ENCODE measurements at places on chromosomes 7 and 10.

GRCh38 chr7:1234881-1235500 is 2.3 kb downstream of the UNCX start:
- DNase-seq = no peak

DNA sequence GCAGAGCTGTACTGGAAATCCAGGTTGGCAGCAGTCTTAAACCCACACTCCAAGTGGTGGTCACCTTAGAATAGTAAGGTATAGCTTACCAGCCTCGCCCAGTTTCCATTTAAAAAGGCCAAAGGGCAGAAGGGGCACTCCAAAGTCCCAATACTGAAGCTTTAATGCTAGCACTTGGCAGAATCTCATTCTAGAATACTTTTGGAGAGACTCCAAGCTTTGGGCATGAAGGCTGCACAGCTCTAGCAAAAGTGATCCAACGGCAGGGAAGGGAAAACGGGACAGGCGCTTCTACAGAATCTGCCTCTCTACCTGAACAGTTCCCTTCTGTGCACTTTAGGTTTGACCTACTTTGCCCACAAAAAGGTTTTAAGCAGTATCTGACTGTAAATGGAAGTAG is 19.7 kb downstream of the SMURF1 start:
- DNase-seq = no peak

DNA sequence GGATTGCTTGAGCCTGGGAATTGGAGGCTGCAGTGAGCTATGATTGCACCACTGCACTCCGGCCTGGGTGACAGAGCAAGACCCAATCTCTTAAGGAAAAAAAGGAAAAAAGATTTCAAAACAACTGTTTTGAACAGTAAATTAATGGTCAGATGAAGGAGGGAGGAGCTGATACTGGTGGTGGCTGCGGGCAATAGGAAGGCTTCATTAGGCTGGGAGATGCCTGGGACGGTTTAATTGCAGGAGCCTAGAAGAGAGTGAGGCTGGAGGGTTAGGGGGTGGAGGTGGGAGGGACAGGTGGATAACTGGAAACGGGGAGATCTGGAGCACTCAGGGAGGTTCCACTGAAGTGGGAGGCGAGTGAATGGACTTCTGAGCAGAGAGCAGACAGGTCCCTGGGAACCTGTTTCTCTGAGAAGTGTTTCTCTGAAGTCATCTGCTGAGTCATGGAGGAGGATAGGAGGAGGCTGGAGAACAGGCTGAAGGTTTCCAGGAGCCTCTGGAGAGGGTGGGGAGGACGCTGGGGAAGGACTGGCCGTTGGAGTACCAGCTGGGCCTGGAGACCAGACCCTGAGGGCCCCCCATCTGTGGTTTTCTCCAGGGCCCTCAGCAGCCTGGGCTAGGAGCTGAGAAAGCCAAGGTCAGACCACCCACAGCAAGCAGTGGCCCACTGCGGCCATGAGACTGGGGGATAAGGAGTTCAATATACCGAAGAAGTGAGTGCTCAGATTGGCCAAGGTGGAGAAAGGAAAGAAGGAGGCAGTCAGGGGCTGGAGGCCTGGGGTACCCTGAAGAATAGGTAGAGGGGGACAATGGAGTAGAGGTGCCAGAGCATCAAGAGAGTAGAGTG is 14.4 kb upstream of the YWHAG start:
- DNase-seq = peak; percentile 87

DNA sequence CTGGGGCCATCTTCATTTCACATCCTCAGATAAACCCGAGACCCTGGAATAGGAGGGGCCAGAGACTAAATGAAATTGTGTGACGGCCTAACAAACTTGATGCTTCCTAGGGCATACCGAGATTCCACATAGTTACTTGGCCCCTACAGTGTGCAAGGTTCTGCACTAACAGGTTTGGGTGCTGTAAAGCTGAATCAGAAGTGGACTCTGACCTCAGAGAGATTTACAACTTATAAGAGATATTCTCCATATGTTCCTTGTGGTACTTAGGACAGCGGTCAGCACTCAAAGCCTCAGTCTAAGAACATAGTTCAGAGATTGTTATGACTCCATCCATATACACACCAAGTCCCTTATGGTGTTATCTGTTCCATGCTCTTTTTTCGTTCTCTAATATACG is 55.1 kb upstream of the FHIP2A start:
- DNase-seq = no peak

GRCh38 chr7:73969991-73970390 is 58.0 kb upstream of the ELN start:
- no peak for DNase-seq

GRCh38 chr7:92793656-92794205 is 42.6 kb downstream of the CDK6 start:
- DNase-seq = no peak

All from erythroblast (primary cell).